ENCODE measurements at places on chromosomes 6 and 20. TPM values are rescaled to one million over a fixed set of nuclear protein-coding genes. Genes with fewer than 3 reads are reported as not detected.

DNA sequence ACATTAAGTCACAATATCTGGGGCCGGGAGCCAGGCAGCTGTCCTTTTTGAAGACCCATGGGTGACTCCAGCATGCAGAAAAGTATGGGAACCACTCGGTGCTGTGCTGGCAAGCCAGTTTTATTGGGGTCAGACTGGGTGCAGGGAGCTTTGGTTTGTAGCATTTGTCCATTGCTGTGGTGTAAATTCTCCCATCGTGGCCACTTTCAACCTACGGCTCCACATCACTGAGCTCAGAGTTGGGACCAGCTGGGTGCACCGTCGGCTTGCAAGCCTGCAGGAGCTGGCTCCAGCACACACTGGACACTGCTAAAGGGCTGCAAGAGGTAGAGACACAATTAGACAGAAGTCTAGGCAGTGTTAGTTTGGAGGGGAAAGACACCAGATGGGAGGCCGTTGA is 66.9 kb downstream of the SYNJ2 start:
- H3K4me1 ChIP-seq: peaks cover 25% of the 10 kb centered on the region
- no peak overlapping the region for H3K4me3 ChIP-seq
- peaks cover 35% of the 10 kb centered on the region for H3K36me3 ChIP-seq
- no peaks in the 10 kb centered on the region for H3K27me3 ChIP-seq
- no peak for DNase-seq
- H3K27ac ChIP-seq: peak overlapping the region; percentile 46

GRCh38 chr20:1338096-1338495 is 9.2 kb upstream of the SDCBP2 start:
- no peak overlapping the region for H3K4me3 ChIP-seq
- H3K36me3 ChIP-seq: peaks cover 18% of the 10 kb centered on the region
- peaks cover 22% of the 10 kb centered on the region for H3K4me1 ChIP-seq
- no peak for DNase-seq
- H3K27ac ChIP-seq: no peak overlapping the region

DNA sequence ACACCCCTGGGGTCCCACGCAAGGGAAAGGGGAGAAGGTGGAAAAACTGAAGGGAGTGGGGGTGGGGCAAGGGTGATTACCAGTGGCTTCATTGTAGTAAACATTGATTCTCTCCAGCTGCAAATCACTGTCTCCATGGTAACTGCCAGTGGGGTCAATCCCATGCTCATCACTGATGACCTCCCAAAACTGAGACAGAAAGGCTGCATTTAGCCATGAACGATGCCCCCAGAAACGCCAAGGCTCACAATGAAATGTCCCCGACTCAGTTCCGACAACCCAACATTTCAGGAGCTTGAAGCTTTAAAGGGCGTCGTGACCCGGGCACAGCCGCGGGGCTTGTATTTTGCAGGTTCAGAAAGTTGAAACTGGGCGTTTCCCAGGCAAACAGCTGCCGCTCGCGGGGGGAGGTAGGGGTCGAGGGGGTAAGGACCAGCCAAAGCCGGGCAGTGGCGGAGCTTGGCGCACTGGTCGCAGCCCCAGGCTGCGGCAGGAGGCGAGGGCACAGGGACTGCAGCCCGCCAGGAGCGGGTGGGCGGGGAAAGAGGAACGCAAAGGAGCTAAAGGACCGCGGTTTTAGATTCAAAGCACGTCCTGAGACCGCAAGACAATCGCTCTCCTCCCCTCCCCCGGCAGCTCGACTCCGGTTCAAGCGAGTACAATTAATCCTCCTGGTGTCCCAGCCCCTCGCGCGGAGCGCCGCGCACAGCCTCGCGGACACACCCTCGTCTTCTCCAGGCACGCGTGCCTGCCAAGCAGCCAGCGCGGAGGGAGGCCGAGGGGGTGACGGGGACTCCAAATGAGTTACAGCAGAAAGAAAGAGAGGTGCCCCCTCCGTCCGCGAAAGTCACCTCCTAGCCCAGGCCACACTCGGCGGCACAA is 731 bp downstream of the TUBB2B start:
- H3K4me3 ChIP-seq: peak overlapping the region; percentile 73
- H3K27ac ChIP-seq: no peak overlapping the region
- peaks cover 68% of the 10 kb centered on the region for H3K27me3 ChIP-seq
- peaks cover 3% of the 10 kb centered on the region for H3K36me3 ChIP-seq
- peak; percentile 48 for DNase-seq

PRSS16 gene
- total RNA-seq: 0.86 TPM

FGD2 gene
- 12.4 TPM for total RNA-seq

PDYN gene
- total RNA-seq: not detected

Data from activated naive CD8-positive, alpha-beta T cell treated with anti-CD3 and anti-CD28 coated beads, Interleukin-2, amount 10 ng/mL, durations not matched to agents 7 days and 5 days (primary cell).